ENCODE measurements at places on chromosomes 6 and 20. TPM values are rescaled to one million over a fixed set of nuclear protein-coding genes. Genes with fewer than 3 reads are reported as not detected.

DNA sequence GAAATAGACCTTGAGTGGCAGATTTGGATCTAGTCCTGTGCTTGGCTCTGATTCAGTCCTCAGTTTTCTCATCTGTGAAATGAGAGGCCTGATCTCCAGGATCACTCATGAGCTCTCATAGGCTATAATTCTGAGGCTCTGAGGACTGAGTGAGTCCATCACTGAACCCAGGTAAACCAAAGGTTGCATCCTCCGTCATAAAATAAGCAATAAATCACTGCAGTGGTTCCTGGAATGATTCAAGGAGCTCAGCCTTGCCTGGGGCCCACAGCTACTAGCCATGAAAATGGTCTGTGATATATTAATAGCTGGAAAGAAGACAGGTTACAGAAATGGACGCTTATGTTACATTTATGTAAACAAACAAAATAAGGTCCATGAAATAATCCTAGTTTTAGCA lies 124.8 kb downstream of the MAP3K7 start:
- no peak for DNase-seq

DNA sequence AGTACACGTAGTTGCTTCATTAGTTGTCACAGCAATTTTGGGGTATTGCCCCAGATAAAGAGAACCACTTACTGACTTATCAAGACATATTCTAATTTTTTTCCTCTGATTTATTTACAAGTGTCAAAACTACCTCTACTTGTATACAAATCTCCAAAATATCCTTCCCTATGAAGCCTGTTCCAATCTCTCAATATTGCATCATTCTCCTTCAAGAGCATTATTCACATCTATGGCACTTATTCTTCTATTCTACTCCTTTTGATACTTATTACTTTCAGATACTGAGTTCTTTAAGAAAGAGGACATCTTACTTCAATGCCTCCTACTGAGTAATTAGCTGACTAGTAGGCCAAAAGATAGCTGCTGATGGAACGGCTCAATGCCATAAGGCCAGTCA lies 105.2 kb downstream of the SMLR1 start:
- no peak for DNase-seq

The OVOL2 gene
- polyA plus RNA-seq, result 0.20 TPM

The HM13 gene
- 287 TPM for polyA plus RNA-seq

The SAMD3 gene
- not detected for polyA plus RNA-seq

Data from HepG2 (cell line).